ENCODE measurements at places on chromosomes 3 and 15. TPM values are rescaled to one million over a fixed set of nuclear protein-coding genes. Genes with fewer than 3 reads are reported as not detected.
A peak's percentile ranks its signal among the peaks of the same experiment; 100 is the strongest.

DNA sequence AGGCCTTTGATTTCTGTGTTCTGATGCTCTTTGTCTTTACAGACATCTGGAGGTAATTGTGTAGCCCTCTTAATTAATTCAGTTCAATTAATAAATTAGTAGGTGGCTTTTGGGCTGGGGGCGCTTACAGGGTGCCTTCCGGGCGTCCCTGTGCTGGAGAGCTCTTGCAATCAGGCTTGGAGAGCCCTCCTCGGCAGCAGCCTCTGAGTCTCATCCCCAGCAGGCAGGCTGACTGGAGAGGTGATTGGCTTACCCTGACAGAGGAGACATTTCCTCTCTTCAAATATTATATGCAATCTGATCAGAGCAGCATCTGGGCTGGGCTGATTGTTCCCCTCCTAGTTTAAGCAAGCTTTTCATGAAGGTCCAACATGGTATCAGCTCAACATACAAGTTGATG is 250.7 kb downstream of the LPP start:
- no peak overlapping the region for H3K27ac ChIP-seq
- peaks cover 21% of the 10 kb centered on the region for H3K36me3 ChIP-seq
- H3K4me1 ChIP-seq, result peaks cover 30% of the 10 kb centered on the region
- H3K4me3 ChIP-seq, result no peak overlapping the region

- H3K27ac ChIP-seq, result no peak overlapping the region
- H3K36me3 ChIP-seq, result no peaks in the 10 kb centered on the region
- no peak overlapping the region for H3K4me3 ChIP-seq
- H3K4me1 ChIP-seq, result no peaks in the 10 kb centered on the region
- no peaks in the 10 kb centered on the region for H3K27me3 ChIP-seq
Observed at GRCh38 chr3:46670891-46671427, 22.5 kb downstream of the ALS2CL start.

The TRIM42 gene
- not detected for total RNA-seq

The IGF1R gene
- 7.1 TPM for total RNA-seq

The SLC25A38 gene
- 34.2 TPM for total RNA-seq

- H3K27ac ChIP-seq, result no peak overlapping the region
- peaks cover 7% of the 10 kb centered on the region for H3K4me1 ChIP-seq
- H3K27me3 ChIP-seq, result no peaks in the 10 kb centered on the region
- peaks cover 6% of the 10 kb centered on the region for H3K36me3 ChIP-seq
- no peak for DNase-seq
Observed at GRCh38 chr3:81735334-81735733, 26.1 kb downstream of the GBE1 start.

The TF gene
- 0.15 TPM for total RNA-seq

DNA sequence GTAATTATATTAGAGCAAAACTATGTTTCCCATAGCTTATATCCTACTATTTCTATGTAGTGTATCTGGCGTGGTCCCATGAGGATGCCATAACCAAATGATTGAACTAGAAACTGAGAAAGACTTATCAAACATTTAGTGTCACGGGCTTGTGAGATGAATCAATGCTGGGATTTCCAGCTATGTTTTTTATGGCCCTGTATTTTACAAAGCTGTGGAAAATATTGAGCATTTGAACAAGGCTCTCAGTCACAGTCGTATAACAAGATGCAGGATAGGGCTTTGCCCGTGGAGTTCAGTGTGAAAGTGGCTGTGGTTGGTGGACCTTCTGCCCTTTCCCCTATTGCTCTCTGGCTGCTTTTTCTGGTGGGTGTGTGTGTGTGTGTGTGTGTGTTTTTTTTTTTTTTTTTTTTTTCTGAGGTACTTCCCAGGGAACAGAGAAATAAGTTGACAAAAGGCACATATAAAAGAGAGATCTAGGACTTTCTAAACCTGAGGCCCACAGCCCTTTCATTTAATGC is 60.7 kb downstream of the CACNA1D start:
- H3K36me3 ChIP-seq, result no peaks in the 10 kb centered on the region
- peaks cover 18% of the 10 kb centered on the region for H3K27me3 ChIP-seq
- no peak for DNase-seq
- H3K4me1 ChIP-seq, result peaks cover 6% of the 10 kb centered on the region

DNA sequence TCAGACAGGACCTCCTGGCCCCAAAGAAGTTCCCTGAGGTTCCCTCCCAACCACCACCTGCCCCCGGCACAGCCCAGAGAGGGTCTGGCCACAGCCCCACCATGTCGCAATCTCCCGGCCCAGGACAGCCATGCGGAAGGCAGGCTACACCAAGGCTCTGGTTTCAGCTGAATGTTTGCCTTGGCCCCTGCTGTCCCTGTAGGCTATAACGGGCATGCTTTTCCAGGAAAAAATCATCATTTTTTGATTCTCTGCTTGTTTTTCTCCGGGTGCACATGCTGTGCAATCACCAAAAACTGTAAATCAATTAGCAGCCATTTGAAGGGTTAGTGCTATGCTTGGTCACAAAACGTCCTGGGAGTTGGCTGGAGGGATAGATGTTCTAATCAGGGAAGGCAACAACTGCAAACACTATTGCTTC is 142.7 kb upstream of the IGF1R start:
- DNase-seq, result no peak
- H3K36me3 ChIP-seq, result no peaks in the 10 kb centered on the region
- no peak overlapping the region for H3K4me3 ChIP-seq
- H3K4me1 ChIP-seq, result no peaks in the 10 kb centered on the region

GRCh38 chr3:4948395-4948794 is 30.8 kb upstream of the BHLHE40 start:
- H3K27me3 ChIP-seq, result peaks cover 2% of the 10 kb centered on the region
- H3K4me3 ChIP-seq, result no peak overlapping the region
- no peak for DNase-seq

DNA sequence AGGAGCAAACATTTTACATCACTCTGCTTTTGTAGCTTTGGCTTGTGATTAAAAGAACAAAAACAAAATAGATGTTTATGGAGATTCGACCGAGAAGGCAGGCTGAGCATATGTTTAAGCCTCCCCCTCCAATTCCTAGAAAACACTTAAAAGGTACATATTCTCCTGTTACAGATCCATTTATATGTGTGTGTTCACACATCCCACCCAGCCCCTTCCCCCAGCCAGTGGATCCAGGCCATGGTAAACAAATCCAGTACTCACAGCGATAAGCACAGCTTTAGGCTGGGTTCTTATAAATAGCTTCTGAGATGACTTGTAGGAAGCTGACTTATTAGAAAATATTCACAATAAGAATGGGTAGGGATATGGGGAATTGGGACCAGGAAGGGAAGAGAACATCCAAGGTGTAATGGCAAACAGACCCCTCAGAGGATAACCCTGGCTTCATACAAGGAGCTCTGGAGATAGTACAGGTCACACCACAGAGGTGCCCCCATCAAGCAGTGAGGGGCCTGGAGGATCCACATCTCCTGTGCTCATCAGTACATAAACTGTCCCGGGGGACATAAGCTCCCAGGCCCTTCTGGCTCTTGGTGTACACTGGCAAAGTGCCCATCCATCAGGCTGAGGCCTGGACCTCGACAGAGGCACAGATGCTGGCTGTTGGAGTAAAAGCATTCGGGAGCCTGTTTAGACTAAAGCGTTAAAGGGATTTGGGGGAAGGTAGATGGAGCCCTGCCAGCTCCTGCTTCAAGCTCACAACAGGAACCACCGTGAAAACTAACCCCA is 70.0 kb upstream of the UBE2E1 start:
- H3K27me3 ChIP-seq, result peaks cover 33% of the 10 kb centered on the region
- peaks cover 8% of the 10 kb centered on the region for H3K4me1 ChIP-seq
- H3K4me3 ChIP-seq, result no peak overlapping the region
- DNase-seq, result no peak
- H3K27ac ChIP-seq, result no peak overlapping the region
- no peaks in the 10 kb centered on the region for H3K36me3 ChIP-seq

The CXCR6 gene
- total RNA-seq, result 58.8 TPM

DNA sequence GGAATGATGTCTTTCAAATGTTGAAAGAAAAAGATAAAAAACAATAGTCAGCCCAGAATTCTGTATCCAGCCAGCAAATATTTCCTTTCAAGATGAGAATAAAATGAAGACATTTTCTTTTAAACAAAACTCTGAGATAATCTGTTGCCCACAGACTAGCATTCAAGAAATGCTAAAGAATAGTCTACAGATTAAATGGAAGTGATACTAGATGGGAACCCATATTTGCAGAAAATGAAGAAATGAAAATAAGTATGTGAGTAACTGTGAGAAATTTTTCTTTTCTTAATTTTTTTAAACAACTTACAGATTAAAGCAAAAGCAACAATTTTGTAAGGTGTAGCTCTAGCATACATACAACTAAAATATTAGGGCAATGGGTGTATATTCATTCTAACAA is 469.8 kb downstream of the IGSF11 start:
- no peaks in the 10 kb centered on the region for H3K27me3 ChIP-seq
- no peak overlapping the region for H3K27ac ChIP-seq
- no peak for DNase-seq

- H3K36me3 ChIP-seq, result no peaks in the 10 kb centered on the region
- H3K27ac ChIP-seq, result no peak overlapping the region
- peak; percentile 41 for DNase-seq
- no peaks in the 10 kb centered on the region for H3K27me3 ChIP-seq
- H3K4me1 ChIP-seq, result no peaks in the 10 kb centered on the region
- no peak overlapping the region for H3K4me3 ChIP-seq
Observed at GRCh38 chr3:54427941-54428871, 305.9 kb downstream of the CACNA2D3 start.

GRCh38 chr3:132317229-132317948 is at the start of gene ACP3:
Gene ACP3, plus strand, starts transcription at chr3:132317407. Its CDS starts 50 bp downstream, at chr3:132317457.
- no peak within 1 kb of the TSS for H3K4me3 ChIP-seq
- no peaks in the 10 kb centered on the region for H3K36me3 ChIP-seq
- no peaks in the 10 kb centered on the region for H3K4me1 ChIP-seq
- no peak within 1 kb of the TSS for H3K27ac ChIP-seq
- DNase-seq, result no peak

DNA sequence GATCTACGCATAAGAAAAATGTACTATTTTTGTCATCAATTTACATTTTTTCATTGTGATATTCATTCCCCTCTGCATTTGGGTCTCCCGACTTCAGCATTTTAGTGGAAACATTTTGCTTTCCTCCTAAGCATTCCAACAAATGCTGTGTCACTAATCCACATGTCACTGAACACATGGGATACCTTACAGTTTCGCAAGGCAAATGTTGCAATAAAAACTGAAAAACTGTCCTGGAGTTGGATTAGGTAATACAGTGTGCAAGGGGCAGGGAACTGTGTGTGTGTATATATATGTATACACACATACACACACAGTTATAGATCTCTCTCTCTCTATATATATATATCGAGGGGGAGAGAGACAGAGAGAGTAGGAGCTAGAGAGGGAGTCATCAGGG is 632.2 kb downstream of the MAGI1 start:
- no peaks in the 10 kb centered on the region for H3K36me3 ChIP-seq
- H3K4me3 ChIP-seq, result no peak overlapping the region
- H3K27me3 ChIP-seq, result no peaks in the 10 kb centered on the region

DNA sequence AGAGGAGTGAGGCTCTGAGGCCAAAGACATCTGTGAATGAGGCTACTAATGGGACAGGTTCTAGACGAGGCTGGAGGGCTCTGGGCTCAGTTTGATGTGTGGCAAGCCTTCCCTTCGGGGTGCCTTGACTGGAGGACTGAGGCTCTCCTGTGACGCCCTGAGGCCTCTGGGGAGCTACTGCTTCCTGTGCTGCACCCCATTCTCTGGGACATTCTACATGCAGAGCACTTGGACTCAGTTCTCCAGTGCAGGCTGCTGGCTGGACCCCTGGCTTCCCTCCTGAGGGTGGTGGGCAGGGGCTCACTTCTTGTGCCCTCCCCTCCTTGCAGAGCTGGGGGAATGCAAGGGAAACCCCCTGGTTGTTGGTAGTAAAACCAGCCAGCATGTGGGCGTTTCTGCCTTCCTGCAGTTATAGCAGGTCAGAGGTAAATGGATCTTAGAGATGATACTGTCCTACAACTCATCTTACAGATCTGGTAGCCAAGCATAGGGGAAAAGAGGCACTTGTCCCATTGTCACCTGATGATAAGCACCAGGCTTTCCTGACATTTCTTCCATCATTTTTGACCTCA is 133.3 kb downstream of the CHDH start:
- peaks cover 54% of the 10 kb centered on the region for H3K4me1 ChIP-seq
- peak overlapping the region; percentile 18 for H3K27ac ChIP-seq
- no peak for DNase-seq
- H3K4me3 ChIP-seq, result no peak overlapping the region

- no peak overlapping the region for H3K4me3 ChIP-seq
- no peak overlapping the region for H3K27ac ChIP-seq
- no peaks in the 10 kb centered on the region for H3K4me1 ChIP-seq
- DNase-seq, result no peak
Observed at GRCh38 chr3:183497313-183497712, 58.2 kb downstream of the KLHL6 start.

DNA sequence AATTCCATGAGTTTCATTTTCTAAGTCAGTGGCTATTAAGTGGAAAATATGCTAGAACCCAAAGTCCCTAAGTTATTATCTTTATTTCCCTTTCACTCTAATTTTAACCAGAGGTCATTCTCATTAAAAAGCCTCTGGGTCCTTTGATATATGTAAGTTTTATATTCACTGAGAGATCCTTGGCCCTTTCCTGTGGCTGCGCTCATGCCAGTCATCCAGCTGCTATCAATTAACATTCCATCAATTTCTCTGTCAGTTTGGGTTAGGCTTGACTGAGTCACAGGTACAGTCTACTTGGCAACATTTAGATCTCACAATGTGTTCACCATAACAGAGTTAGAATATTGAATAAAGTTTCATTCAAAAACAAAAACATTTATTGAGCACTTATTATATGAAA is 58.0 kb upstream of the FBN1 start:
- H3K4me3 ChIP-seq, result no peak overlapping the region
- H3K4me1 ChIP-seq, result no peaks in the 10 kb centered on the region
- DNase-seq, result no peak

DNA sequence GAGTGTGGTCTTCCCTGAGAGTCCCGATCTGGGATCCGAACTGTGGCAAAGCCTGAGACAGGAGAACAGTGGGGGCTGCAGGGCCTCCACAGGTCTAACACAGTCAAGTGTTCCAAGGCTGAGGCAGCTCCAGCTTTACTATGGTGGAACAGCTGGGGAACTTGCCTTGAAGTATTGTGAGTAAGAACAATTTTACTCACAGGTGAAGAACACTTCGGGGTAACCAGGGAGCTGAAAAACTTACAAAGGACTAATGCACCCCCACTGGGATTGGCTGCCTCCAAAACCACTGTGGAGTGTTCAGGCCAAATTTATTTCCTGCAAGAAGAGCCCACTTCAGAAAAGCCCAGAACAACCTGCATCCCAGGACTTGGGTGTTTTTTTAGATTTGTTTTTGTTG is 25.4 kb downstream of the ZIC4 start:
- no peaks in the 10 kb centered on the region for H3K36me3 ChIP-seq
- no peak overlapping the region for H3K27ac ChIP-seq
- H3K27me3 ChIP-seq, result peaks cover 69% of the 10 kb centered on the region
- no peak for DNase-seq
- H3K4me3 ChIP-seq, result no peak overlapping the region

DNA sequence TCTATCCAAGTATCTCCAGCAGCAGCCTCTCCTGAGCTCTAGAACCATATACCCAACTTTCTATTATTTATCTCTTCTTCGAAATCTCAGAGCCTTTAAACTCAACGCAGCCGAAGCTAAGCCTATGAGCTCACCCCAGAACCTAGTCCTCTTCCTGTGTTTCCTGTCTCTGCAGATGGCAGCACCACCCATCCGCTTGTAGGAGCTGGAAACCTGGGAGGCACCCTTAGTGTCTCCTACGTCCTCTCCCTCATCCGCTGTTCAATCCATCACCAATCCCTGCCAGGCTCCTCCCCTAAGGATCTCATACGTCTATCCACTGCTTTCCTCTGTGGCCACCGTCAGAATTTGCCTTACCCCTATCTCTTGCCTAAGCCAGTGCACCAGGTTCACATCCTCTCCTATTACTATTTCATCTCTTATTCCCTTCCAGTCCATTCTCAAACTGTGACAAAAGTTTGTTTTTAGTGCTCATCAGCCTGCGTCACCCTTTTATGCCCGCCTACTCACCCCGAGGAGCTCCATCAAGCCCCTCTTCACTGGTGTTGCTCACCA is 9.6 kb downstream of the VGLL4 start:
- peak overlapping the region; percentile 54 for H3K4me3 ChIP-seq
- peak overlapping the region; percentile 73 for H3K27ac ChIP-seq
- peaks cover 79% of the 10 kb centered on the region for H3K4me1 ChIP-seq
- peak; percentile 28 for DNase-seq
- H3K36me3 ChIP-seq, result peaks cover 43% of the 10 kb centered on the region

Data from activated CD4-positive, alpha-beta memory T cell treated with anti-CD3 and anti-CD28 coated beads, Interleukin-2, amount 10 ng/mL, durations not matched to agents 7 days and 5 days (primary cell).